Fibroblast of the aortic adventitia (primary cell): ENCODE measurements at places on chromosomes 11 and 22. TPM values are rescaled to one million over a fixed set of nuclear protein-coding genes. Genes with fewer than 3 reads are reported as not detected.

OTUB1 gene
- total RNA-seq = 5.5 and 32.4 TPM in 2 replicates

OR51E1 gene
- total RNA-seq = not detected in 2 replicates

OR8D4 gene
- total RNA-seq = 0.09 and 0.25 TPM in 2 replicates

CNGA4 gene
- total RNA-seq = not detected in 2 replicates

SMIM38 gene
- total RNA-seq = 0.09 and 0.33 TPM in 2 replicates

DDTL gene
- 0.81 and 1.8 TPM in 2 replicates for total RNA-seq

CLDN5 gene
- 0.27 and 1.6 TPM in 2 replicates for total RNA-seq

GLYAT gene
- total RNA-seq = not detected in 2 replicates

TMEM45B gene
- total RNA-seq = not detected in 2 replicates

SNX15 gene
- total RNA-seq = 11.1 and 17.4 TPM in 2 replicates

KRTAP5-7 gene
- total RNA-seq = 0.09 and 0.33 TPM in 2 replicates

ANO3 gene
- total RNA-seq = 0.98 and 5.9 TPM in 2 replicates

OR51B2 gene
- not detected in 2 replicates for total RNA-seq

CELSR1 gene
- 1.1 and 4.3 TPM in 2 replicates for total RNA-seq

BIRC3 gene
- total RNA-seq = 0.16 and 2.4 TPM in 2 replicates

TMEM258 gene
- 14.1 and 98.1 TPM in 2 replicates for total RNA-seq

SLC37A2 gene
- 0.08 and 0.63 TPM in 2 replicates for total RNA-seq
